Caki2 (cell line): ENCODE measurements at places on chromosomes 1 and 21. TPM values are rescaled to one million over a fixed set of nuclear protein-coding genes. Genes with fewer than 3 reads are reported as not detected.

The MAGI3 gene
- 3.5 and 3.9 TPM in 2 replicates for total RNA-seq

The ENAH gene
- total RNA-seq = 69.6 and 87.9 TPM in 2 replicates

The BCAR3 gene
- total RNA-seq = 30.3 and 37.5 TPM in 2 replicates

The PI4KB gene
- 26.2 and 40.2 TPM in 2 replicates for total RNA-seq

The RAP1GAP gene
- 23.7 and 40.1 TPM in 2 replicates for total RNA-seq

The AIRE gene
- total RNA-seq = not detected in 2 replicates

The TAS1R1 gene
- total RNA-seq = not detected in 2 replicates

The SNX7 gene
- 59.9 TPM in 2 replicates for total RNA-seq

The KANK4 gene
- total RNA-seq = not detected in 2 replicates

The LCK gene
- total RNA-seq = not detected in 2 replicates

The TCP10L gene
- total RNA-seq = 2.9 TPM in 1 of 2 replicates, not detected in the other

The EPHA8 gene
- not detected in 2 replicates for total RNA-seq

The ZNF648 gene
- not detected in 2 replicates for total RNA-seq

The DAB1 gene
- not detected in 2 replicates for total RNA-seq

The TMEM81 gene
- 0.67 and 0.91 TPM in 2 replicates for total RNA-seq

The AADACL4 gene
- total RNA-seq = not detected in 2 replicates

The NIT1 gene
- 32.0 and 38.2 TPM in 2 replicates for total RNA-seq

The GCSAML gene
- total RNA-seq = not detected in 2 replicates

The E2F2 gene
- total RNA-seq = 8.4 and 10.7 TPM in 2 replicates

The SMPDL3B gene
- total RNA-seq = 0.38 TPM in 1 of 2 replicates, not detected in the other

The FAM72C gene
- total RNA-seq = 2.3 and 6.8 TPM in 2 replicates

The NTMT2 gene
- not detected in 2 replicates for total RNA-seq

The SPATA17 gene
- 5.0 and 17.2 TPM in 2 replicates for total RNA-seq

The EBNA1BP2 gene
- total RNA-seq = 135 and 181 TPM in 2 replicates

The RNF186 gene
- not detected in 2 replicates for total RNA-seq

The GBP5 gene
- not detected in 2 replicates for total RNA-seq

The FMN2 gene
- 1.3 and 1.9 TPM in 2 replicates for total RNA-seq

The PEA15 gene
- 97.4 and 114 TPM in 2 replicates for total RNA-seq

The KLHL21 gene
- total RNA-seq = 36.3 and 38.2 TPM in 2 replicates

The FLG2 gene
- not detected in 2 replicates for total RNA-seq

The TNFAIP8L2 gene
- not detected in 2 replicates for total RNA-seq

The F13B gene
- total RNA-seq = not detected in 2 replicates

The CDC42BPA gene
- total RNA-seq = 11.8 and 47.3 TPM in 2 replicates

The RGS8 gene
- total RNA-seq = not detected in 2 replicates

The RIMKLA gene
- total RNA-seq = 7.8 and 11.5 TPM in 2 replicates

The ILDR2 gene
- total RNA-seq = not detected in 2 replicates

The FMO4 gene
- total RNA-seq = 0.32 and 2.0 TPM in 2 replicates

The LCE7A gene
- total RNA-seq = not detected in 2 replicates

The CHODL gene
- total RNA-seq = 0.26 TPM in 1 of 2 replicates, not detected in the other

The RORC gene
- 0.24 and 3.3 TPM in 2 replicates for total RNA-seq

The TRIM67 gene
- total RNA-seq = 1.3 TPM in 1 of 2 replicates, not detected in the other

The TBX19 gene
- total RNA-seq = 2.9 and 5.4 TPM in 2 replicates

The GSTM5 gene
- not detected in 2 replicates for total RNA-seq
